Activated naive CD4-positive, alpha-beta T cell treated with anti-CD3 and anti-CD28 coated beads, Interleukin-2, amount 10 ng/mL, durations not matched to agents 7 days and 5 days (primary cell): ENCODE measurements at places on chromosomes 7 and 10.
A peak's percentile ranks its signal among the peaks of the same experiment; 100 is the strongest.

DNA sequence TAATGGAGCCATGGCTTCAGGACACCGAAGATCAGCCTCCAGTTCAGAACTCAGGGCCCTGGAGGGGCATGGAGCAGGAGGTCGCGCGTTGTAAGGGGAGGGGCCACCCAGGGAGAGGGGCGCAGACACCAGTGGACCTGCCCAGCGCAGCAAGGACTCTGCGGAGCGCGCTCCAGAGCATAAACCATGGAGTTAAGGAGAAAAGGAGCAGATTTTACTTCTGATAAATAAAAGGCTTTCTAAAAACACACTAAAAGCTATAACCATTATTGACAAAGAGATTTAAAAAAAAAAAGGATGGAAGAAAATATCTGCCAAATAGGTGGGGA is 10.5 kb downstream of the CALY start:
- DNase-seq = no peak

DNA sequence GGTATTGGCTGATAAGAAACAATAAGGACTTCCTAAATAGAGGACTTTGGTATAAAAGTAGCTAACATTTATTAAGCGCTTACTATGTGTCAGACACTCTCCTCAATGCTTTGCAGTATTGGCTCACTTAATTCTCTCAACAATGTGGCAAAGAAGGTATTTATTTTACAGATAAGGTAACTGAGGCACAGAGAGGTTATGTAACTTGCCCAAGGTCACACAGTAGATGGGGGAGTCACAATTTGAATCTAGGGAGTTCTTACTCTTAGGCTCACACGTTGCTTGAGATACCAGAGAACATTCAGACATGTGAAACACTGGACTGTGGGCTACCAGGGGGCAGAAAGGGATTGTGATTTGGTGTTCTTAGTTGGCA is 60.8 kb upstream of the GPR158 start:
- no peak for DNase-seq

DNA sequence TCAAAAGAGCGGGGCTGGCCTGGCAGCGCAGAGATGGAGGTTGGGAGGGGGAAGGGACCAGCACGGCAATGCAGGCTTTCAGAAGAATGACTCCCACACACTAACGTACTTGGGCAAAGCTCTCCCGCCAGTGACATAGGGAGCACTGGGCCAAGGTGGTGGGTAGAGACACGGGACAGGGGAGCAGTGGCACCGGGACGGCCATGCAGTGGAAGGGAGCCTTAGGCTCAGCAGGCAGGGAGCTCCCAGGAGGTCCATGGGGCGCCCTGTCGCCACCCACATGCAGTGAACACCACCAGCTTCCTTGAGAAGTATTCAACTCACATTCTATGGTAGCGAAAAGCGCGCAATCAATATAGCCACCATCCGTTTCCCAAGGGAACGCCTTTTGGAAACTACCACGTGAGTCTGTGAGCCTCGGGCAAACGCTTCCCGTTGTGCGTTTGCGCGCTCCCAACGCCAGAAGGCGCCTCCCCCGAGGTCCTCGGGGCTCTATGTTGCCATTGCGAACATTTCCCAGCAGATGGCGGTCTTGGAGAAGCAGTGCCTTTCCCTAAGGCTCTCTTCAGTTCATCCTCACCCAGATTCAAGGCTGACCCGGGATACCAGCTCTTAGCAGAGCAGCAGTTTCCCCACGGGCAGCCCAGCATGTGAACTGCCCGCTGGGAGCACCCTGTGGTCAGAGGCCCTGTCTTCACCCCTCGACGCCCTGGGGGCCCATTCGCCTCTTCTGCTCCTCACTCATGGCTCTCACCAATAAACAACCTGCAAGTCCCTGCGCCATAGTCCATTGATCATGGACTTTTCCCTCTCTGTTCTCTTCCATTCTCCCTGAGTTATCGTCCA is 16.4 kb upstream of the OPALIN start:
- DNase-seq = peak; percentile 81

DNA sequence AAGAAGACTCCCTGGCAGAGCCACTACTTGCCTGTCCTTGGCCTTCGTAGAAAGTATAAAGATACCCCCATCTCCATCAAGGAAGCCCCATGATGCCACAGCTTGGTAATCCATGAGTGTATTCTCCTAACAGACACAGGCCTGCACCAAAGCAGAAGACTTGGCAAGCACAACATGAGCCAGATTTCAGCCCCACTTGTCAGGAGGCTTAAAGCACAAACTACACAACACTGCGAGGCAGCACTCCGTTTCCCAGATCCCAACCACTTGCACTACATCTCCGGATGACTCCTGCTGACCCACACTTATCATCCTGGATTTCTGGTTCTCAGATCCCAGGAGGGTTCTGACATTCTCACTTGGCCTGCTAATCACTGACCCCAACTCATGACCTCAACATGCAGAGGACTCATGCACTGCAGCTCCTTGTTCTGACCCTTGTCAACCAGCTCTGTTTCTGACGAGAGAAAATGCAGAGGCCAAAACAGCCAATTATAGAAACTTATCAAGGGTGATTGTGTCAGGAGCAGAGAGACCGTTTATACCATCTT is 100.8 kb downstream of the RELN start:
- DNase-seq = no peak

DNA sequence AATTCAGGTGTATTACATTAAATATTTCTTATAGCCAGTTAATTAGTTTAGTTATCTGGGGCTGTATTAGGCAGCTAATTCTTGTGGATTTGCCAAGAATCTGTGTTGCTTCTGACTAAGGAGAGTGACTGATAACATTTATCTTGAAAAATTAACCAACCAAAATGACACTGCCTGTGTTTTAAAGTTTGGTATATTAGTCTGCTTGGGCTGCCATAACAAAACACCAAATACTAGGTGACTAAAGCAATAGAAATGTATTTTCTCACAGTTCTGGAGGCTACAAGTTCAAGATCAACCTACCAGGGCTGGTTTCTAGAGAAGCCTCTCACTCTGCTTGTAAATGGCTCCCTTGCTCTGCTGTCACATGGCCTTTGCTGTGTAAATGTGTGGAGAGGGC is 12.9 kb downstream of the EXOC4 start:
- DNase-seq = no peak

GRCh38 chr7:80736371-80737125 is 98.1 kb downstream of the CD36 start:
- no peak for DNase-seq

GRCh38 chr10:22657566-22658225 is 56.7 kb downstream of the PIP4K2A start:
- no peak for DNase-seq

DNA sequence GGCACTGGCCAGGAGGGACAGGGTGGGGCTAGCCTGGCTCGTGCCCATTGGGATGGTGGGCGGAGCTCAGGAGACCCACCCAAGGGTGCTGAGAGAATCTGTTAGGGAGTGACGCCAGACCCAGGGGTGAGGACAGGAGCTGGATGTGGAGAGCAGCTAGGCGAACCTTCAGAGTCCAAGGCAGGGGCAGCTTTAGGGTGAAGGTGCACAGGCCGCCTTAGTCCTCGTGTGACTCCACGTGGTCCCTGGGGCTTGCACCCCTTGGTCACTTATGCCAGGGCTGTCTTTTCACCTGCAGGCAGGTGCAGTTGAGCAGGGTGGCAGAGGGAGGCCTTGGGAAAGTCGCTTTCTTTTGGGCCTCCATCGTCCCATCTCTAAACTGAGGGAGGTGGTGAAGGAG is 4.3 kb downstream of the RAMP3 start:
- no peak for DNase-seq

- DNase-seq = no peak
Measured at GRCh38 chr10:112362833-112363232, 11.1 kb upstream of the ACSL5 start.

DNA sequence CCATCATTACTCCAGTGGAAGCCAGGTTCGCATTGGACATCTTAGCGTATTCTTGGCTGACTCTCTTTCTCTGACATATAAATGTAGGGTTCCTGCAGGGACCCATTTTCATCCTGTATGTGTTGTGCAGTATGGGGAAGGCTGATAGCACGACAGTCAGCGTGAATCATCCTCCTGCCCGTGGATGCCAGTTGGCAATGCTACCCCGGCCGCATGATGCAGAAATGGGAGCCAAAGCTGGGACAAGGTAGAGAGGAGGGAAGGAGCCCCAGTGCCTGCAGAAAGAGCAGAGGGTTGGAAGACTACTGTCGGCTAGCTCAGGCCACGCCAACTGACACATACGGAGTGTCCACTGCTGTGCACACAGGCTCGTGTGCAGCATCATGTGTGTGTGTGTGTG is 251.6 kb downstream of the SKAP2 start:
- DNase-seq = no peak

DNA sequence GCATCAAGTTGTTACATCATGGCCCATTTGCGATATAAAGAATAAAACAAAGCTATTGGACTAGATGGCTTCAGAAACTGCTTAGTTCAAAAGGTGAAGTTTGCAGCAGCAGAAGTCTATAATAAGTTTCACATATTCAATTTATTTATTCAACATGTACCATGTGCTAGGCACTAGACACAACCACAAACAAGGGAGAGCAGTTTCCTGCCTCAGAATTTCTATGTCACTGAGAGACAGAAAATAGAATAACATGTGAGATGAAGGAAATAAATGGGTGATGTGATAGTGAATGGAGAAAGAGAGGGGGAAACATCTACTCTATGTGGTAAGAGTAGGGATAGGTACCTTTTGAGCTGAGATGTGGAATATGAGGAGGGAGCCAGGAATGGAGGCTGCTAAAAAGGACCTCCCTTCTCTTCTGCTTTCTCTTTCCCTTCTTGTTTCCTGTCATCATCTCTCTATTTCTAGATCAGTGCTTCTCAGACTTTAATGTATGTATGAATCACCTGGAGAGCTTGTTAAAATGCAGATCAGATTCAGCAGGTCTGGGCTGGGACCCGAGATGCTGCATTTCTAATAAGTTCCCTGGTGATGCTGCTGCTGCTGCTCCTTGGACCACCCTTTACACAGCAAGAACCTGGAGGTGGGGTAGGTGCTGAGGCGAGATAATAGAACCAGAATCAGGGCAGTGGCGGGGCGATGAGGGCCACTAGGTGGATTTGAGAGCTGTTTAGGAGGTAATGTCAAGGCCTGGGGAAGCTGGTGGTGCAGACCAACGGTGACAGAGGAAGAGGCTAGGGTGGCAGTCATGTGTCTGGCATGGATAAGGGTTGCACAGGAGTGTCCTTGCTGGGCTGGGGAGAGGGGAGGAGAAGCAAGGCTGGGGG is 13.7 kb upstream of the INMT start:
- DNase-seq = peak; percentile 25

GRCh38 chr7:51138123-51139085 is 178.2 kb downstream of the COBL start:
- no peak for DNase-seq

- no peak for DNase-seq
Measured at GRCh38 chr10:14736600-14737081, 38.1 kb downstream of the FAM107B start.

DNA sequence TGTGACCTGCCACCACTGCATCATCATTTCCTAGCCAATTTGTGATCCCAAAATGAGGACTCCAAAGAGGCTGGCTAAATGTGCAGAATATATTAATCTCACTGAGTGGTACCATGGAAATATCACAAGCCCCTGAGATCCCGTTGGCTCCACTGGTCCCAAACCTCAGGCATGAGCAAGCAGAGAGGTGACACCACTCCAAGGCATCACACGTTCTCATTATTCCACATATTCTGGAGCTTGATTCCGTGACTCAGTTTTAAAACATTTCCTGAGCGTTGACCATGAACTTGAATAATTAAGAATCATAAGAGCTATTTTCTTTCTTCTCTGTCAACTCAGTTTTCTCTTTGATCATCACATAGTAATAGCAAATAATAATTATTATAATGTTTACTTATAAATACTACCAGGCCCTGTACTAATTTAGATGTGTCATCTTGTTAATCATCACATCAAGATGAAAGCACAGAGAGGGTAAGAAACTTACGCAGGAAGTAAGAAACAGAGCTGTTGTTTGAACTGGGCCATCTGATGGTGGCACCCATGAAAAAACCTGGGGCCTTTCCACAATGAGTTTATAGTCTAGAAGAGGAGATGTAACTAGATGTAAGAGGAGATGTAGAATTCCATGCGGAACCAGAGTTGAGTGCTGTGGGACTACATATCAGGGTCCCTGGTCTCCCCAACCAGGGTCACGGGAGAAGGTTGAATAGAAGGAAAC is 3.5 kb downstream of the APBB1IP start:
- DNase-seq = no peak

GRCh38 chr10:82319074-82319473 is 444.1 kb downstream of the NRG3 start:
- no peak for DNase-seq

DNA sequence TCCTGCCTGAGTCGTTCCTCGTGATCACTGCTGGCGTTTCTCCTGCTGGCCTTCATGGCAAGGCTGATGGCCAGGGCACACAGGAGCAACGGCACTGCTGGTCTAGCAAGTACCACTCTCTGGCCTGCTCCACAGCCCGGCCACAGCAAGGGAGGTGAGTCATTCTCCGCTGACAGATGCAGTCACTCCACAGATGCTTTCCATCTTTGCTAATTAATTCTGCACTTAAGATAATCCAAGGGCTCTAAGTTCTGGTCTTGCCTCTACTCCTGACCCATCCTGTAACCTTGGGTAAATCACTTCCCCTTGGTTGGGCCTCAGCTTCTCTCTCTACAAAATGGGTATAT is 244.4 kb downstream of the RPS24 start:
- no peak for DNase-seq

DNA sequence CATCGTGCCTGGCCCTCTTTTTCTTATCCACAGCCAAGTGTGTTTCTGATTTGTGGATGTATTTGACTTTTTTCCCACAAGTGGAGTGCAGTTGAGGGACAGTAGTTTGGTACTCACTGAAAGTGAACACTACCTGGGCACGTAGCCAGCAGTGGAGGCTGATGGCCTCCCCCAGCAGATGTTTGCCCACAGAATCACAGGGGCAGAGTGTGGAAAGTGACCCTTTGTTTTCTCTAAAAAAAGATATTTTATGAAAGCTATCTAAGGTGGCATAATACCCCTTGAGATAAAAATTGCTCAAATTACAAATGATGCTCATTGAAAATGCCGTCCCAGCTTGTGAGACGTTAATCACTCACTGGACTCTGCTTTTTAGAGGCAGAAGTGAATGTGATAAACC is 29.1 kb downstream of the WDR37 start:
- no peak for DNase-seq

DNA sequence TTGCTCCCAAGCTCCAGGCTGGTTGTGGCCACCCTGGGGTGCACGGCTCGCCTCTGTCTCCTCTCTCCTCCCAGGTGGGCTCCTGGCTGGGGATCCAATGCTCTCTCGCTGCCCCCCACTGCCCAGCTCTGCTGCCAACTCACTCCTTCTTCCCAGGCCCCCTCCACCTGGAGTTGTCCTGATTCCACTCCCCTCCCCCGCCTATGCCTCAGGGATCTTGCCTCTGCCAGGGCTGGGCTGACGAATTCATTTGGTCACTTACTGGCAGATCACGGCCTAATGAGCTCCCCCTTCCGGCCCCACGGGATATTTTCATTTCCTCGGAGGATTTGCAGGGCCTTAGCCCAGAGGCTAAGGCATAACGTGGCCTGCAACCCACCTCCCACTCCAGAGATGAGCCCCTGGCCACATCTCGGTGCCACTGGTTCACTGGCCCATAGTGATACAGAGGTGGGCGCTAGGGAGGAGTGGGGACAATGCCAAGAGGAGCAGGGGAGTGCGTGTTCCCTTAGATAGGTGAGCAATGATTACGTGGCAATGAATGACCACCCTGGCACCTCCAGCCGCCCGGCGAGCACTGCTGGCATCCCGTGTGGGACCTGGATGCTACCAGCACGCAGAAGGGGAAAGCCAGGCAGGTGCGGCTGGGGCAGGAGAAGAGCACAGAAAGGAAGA is 344.6 kb upstream of the SHH start:
- no peak for DNase-seq
